ENCODE measurements at places on chromosomes 2 and 18.

DNA sequence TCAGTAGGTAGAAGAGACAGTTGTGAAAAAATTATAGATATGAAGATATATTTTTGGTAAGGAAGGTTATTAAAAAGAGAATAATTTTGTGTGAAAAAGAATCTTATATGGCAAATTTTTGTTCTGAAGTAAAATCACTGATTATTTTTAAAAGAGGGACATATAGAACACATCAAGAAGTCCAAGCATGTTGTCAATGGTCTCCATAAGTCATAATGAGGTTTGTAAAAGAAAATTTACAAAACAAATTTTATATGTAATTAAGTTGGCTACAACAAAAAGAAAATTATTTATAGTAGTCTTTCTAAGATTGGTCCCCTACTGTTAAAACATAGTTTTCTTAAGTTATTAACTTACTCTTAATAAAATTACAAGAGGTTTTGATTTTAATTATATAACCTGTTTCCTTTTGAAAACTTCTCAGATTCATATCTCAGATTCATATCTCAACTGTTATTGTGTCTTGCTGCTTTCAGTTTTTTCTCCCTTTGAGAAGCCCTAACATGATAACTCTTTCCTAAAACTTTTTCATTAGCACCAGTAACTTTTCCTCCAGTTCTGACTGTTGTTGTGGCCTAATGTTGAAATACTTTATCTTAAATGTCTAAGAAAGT is 81.2 kb downstream of the SH3YL1 start:
- no peak for DNase-seq

DNA sequence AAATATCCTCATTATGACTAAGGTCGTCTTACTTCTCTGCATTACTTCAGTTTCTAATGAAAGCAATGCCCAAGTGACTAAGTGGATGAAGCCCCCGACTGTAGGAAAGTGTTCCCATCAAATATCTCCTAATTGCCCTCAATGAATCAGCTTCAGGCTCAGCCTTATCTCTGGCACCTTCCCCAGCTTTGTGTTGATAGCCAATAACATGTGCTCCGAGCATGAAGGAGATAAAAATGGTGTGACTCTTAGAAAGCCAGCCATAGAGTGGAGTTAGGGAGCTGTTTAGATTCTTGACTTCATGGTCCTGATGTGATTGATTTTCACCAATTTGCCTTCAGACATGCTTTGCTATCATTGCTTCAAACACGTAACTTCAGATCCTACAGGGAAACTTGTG is 339.2 kb upstream of the NRP2 start:
- no peak for DNase-seq

DNA sequence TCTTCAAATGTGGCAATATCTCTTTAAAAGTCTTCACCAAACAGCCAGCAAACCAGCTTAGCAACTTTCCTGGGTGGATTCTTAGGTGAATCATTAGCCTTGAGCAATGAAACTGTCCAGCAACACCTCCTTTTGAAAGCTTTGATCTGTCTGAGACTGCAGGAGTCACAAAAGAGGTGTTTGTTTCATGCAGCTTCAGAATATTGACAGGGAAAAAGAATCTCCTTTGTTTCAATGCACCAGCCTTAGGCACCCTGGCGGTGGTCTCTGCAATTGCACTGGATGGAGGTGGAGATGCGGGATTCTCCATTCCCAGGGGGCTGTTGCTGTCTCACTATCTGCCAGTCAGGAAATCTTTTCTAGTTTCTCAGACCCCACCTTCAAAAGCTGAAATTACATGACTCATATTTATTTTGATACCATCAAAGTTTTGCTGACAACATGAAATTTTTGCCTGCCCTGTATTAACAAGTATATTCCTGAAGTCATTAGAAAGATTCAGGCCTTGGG is 76.0 kb upstream of the DSG1 start:
- no peak for DNase-seq

GRCh38 chr2:233178994-233179847 is 72.3 kb upstream of the ATG16L1 start:
- DNase-seq: no peak

DNA sequence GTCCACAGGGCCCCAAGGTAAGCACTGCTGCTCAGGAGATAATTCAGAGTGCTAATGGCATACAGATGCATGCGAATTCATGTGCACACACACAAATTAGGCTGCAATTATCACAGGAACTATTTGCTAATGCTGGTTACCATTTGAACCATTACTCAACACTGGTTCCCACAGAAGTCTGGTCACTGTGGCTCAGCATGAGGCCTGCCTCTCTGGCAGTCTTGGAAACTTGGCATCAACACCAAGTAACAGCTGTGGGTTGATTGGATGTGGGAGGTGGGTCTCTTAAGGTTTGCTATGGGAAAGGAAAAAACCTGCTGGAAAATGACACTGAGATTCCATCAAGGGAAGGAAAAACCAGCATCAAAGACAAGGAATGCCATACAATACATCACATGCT is 105.0 kb downstream of the CELF4 start:
- no peak for DNase-seq

GRCh38 chr2:36780231-36780839 is 83.8 kb downstream of the VIT start:
- DNase-seq: peak; percentile 67

DNA sequence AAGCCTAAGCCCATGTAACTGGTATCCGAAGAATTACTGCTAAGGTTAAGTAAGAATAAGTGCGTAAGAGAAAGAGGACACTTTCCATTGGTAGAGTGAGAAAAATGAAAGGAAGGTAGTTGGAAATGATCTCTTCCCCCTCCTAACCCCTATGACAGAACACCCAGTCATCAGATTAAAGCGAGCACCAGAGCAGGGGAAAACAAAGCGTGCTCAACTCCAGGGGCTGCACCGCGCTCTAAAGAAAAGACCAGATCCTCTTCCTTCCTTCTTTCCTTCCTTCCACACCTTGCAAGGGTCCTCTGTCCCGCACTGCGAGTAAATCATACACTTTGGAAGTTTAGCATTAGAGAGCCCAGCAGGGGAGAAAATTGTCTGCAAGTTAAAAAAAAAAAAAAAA is 971 bp upstream of the CDH7 start:
- DNase-seq: no peak
